CD4-positive, alpha-beta T cell treated with Interleukin-6 for 4 hours (primary cell): ENCODE measurements at places on chromosomes 3 and 15.

GRCh38 chr15:54033356-54033860 is 55.2 kb downstream of the UNC13C start:
- no peak for DNase-seq

GRCh38 chr15:63192619-63193206 is 3.3 kb downstream of the RAB8B start:
- no peak for DNase-seq

GRCh38 chr3:166569589-166569988 is 732.4 kb upstream of the BCHE start:
- no peak for DNase-seq

GRCh38 chr3:27723815-27724458 is 1.8 kb upstream of the EOMES start:
- DNase-seq = peak; percentile 15

DNA sequence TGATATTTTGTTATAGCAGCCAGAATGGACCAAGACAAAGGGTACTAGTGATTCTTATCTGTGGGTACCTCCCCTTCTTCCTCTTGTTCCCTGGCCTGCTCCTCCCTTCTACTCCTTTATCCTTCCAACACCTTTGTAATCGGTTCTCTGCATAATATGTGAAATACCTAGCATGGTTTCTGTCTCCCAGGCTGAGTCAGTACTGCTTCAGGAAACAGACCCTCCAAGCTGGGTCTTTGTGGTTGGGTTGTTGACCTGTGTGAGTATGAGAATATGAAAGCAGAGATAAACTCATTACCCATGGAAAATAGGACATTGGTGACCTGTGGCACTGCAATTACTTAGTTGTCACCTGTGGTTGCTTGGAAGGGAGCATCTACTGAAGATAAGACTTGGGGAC is 69.3 kb upstream of the KLF13 start:
- DNase-seq = no peak

- no peak for DNase-seq
Observed at GRCh38 chr15:41819455-41820050, 8.3 kb upstream of the JMJD7 start.

DNA sequence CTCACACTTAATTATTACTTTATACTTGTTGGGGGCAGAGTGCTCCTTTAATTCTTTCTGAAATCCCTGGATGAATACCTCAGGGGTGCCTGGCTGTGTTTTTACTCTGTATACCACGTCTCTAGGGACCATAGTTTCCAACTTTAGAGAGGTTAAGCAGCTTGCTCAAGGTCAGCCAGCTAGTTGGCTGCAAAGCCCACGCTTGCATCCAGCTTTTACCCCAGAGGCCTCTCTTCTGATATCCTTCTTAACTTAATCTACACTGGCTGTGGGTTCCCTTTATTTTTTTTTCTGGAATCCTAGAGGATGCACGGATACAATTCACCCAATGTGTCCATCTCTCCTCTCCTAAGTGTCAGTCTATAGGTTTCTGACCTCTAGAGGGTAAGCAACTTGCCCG is 1.4 kb downstream of the PDZRN3 start:
- DNase-seq = no peak

DNA sequence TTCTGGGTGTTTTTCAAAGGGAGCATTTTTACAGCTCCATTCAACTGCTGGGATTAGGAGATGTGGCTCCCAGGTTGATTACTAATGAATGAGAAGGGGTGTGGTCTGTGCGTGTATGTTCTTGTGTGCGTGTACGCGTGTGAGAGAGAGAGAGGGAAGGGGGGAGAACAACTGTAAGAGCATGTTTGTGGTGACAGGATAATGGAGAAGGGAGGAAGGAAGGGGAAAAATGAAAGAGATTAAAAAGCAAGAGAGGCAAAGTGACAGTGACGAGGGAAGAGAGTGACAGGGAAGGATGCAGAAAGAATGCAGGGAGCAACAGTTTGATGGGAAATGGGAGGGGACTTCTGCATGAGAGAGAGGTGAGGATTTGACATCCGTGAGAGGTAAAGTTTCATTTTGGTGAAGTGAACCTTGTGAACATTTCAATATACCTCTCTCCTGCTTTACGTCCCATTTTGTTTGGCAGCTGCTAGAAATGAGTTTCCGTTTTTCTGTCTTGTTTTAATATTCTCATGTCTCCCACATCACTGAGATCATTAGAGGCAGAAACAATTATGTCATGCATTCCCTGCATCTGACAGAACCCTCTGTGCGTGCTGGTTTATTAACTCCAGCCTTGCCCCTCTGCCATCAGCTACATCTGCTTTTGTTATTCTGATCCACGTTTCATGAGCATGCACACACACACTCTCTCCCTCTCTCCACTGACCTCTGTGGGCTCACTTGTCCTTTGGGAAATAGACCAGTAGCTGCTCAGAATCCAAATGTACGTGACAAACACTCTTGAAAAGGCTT is 161.6 kb downstream of the GAP43 start:
- no peak for DNase-seq

- no peak for DNase-seq
Observed at GRCh38 chr3:126715432-126715831, 11.4 kb downstream of the CHCHD6 start.

DNA sequence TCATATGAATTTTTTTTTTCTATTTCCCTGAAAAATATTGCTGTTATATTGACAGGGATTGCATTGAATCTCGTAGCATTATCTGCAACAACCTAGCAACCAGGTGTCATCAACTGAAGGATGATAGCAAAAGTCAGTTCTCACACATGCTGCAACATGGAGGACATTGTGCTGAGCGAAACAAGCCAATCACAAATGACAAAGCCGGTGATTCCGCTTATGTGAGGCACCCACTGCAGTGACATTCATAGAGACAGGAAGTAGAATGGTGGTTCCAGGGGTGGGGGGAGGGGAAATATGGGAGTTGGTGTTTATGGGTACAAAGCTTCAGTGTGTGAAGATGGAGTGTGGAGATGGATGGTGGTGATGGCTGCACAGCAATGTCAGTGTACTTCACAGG is 7.6 kb downstream of the NIPA1 start:
- DNase-seq = no peak

- DNase-seq = peak; percentile 61
Observed at GRCh38 chr3:60086811-60087210, 1037.0 kb upstream of the CFAP20DC start.

DNA sequence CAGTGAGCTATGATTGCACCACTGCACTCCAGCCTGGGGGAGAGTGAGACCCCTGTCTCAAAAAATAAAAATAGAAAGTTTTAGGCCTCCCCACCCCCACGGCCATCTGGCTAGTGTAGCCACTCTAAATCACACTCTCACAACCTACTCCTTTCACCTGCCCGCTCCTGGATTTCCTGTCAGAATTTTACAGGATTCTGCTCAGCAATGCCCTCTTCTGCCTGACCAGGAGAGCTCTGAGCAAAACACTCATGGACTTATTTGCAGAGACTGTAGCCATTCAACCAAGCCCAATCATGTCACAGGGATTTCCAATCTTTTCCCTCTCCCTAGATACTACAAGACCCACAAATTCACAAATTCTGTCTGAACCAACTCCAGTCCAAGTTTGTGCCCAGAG is 242.6 kb upstream of the TPRG1 start:
- no peak for DNase-seq

- peak; percentile 81 for DNase-seq
Observed at GRCh38 chr3:27712136-27713077, 9.7 kb downstream of the EOMES start.
